GM12878 (cell line): ENCODE measurements at places on chromosomes 12 and 14. TPM values are rescaled to one million over a fixed set of nuclear protein-coding genes. Genes with fewer than 3 reads are reported as not detected.

DNA sequence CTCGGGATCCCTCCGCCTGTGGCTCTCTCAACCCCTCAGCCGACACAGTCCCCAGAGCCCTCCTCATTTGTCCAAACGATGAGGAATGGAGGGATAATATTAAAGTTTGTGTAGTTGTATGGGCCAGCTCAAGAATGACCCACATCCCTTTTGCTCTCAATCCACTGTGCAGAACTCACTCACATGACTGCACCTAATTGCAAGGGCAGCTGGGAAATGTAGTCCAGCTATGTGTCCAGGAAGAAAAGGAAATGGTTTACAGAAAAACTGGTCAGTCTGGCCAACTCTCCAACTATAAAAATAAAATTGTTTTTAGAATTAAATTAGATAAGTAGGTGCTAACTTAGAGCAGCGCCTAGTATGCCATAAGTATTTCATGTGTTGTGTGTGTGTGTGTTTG, 66.6 kb downstream of the GALNT8 start:
- no peak for DNase-seq

OAS1 gene
- 44.9 and 51.5 TPM in 2 replicates for total RNA-seq

- no peak for DNase-seq
Observed at GRCh38 chr12:82440885-82441284, 82.6 kb downstream of the METTL25 start.

DNA sequence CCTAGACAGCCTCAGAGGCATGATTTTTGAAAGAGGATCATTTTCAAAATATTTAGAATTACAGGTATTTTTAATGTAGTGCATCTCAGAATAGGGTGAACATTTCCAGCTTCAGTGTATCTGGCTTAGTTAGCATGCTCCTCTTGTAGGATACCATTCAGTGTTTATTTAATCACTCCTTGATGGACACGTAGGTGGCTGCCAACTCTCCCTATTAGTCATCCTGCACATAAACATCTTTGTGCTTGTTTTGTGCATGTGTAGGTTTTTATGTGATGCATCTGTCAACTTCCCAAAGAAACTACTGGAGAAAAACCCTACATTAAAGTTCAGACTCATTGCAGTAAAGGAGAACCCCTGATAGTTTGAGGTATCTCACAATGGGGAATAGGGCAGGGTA, 52.5 kb upstream of the RBM19 start:
- DNase-seq: no peak

GRCh38 chr12:96094201-96094600, 58.8 kb upstream of the LTA4H start:
- no peak for DNase-seq

B4GALNT3 gene
- total RNA-seq: 3.1 and 3.8 TPM in 2 replicates

- no peak for DNase-seq
Observed at GRCh38 chr12:30796891-30797371, 42.2 kb upstream of the CAPRIN2 start.

DNA sequence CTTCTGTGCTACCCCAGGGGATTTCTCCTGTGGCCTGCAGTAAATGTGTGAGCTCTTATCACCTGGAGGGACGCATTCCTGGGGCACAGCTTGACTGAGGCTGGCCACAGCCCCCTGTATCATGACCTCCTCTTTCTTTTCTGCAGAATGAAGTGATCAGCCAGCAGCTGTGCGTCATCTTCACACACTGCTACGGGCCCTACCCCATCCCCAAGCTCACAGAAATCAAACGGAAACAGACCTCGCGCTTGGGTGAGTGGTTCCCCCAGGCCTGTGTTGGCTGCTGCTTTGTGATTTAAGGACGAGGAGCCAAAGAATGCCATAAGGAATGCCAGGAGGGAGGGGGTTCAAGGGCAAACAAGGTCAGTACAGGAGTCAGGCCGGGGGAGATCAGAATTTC, 50.5 kb upstream of the PWP1 start:
- no peak for DNase-seq

DNA sequence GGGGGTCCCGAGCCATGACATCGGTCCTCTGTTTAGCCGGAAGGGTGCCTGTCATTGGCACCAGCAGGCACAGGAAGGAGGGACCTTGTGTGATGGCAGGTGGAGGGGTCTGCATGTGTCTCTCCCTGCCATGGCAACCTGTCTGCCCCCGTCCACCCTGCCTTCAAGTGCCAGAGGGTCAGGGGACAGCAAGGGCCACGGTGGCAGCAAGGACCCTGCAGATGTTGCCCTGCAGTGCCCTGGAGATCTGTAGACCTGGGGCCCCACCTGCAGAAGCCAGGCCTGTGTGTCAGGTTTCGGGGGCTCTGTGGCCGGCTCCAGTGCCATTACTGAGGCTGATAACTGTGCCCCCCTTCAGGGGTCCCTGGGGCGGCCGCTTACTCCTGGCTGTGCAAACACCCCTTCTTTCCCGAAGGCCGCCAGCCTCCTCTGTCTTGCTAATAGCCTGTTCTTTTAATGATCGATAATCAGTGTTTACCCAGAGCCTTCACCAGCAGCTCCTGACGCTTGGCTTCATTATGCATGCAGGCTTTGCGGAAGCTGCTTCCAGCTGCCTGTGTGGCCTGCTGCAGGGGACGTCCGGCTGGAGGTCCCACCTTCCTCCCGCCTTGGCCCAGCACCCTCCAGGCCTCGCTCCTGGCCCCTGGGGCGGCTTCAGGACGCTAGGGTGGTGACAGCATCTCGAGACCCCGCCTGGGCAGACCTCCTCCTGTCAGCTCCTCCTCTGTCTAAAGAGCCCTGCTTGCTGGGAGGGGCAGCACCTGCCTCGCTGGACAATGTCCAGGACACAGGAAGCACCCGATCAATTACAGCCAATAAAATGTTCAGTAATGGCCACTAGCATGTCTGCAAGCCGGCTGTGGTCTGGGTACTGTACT, 153.0 kb downstream of the KIF26A start:
- no peak for DNase-seq

BBOF1 gene
- total RNA-seq: 0.64 and 0.77 TPM in 2 replicates

LMNTD1 gene
- total RNA-seq: not detected in 2 replicates

DENND5B gene
- total RNA-seq: 27.8 and 32.5 TPM in 2 replicates
